ENCODE measurements at places on chromosomes 12 and 14.
A peak's percentile ranks its signal among the peaks of the same experiment; 100 is the strongest.

- no peak for DNase-seq
These were observed 49.2 kb downstream of the DUSP16 start for GRCh38 chr12:12513416-12514006.

DNA sequence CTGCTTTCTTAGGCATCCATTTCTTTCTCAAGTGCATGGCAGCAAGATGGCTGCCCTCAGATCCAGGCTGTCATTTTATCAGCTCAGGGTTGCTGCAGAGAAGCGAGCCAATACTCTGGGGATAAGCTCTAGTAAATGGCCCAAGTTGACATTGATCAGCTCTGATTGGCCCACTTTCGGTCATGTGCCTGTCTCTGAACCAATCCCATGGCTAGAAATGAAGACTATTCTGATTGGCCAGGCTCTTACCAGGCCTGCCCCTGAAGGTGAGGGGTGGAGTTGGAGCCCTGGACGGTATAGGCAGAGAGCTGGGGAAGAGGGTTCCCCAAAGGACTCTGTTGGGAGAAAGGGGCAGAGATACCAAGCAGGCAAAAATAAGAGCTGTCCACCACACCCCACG, 41.4 kb downstream of the MYO1H start:
- peak; percentile 4 for DNase-seq

- DNase-seq = no peak
These were observed 9.8 kb downstream of the FAM222A start for GRCh38 chr12:109723311-109723881.

GRCh38 chr14:64971943-64972791, at the start of gene RAB15:
Gene RAB15, minus strand, starts transcription at chr14:64972336. Its CDS starts 260 bp downstream, at chr14:64972076.
- DNase-seq = no peak

DNA sequence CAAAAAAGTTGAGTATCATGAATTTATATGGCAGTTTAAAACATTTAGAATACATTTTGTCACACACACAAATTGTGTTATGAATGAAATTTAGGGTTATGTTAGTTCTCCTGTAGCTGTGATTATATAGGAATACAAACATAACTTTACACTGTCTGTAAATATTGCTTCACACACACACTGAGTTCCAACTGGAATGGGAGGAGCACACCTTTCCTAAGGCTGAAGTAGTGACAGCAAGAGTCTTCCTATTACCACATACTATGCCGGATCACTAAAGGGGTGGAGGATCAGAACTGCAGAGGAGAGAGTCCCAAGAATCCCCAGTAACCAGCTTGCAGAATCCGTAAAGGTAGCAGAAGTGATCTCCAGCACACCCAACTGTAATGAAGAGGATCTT, 63.7 kb downstream of the DNAI7 start:
- DNase-seq = no peak

DNA sequence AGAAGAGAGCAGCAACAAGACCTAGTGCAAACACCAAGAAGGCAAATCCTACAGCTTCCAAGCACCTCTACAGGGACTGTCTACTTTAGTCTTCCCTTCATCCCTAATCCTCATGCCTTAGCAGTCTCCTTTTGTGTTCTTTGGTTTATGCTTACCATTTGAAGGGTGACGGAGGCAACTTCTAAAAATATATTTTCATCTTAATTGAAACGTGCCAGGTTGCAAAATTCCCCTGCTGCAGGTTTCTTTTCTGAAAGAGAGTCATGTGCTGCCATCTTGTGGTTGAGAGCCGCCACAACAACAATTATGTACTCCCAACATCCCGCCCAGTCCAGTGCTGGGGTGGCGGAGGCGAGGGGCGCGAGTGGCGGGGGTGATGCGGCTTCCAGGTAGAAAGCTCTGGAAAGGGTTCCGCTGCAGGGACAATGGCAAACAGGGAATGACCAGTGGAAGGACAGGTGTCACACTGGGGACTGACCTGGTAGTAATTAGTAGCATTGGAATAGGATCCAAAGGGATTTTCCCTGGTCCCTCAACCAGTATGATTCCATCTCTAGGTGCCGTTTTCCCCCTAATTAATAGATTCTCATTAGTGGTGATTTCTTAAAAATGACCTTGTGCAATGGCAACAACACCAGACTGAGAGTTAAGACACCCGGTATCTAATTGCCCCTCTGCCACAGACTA, 80.3 kb upstream of the GNG2 start:
- DNase-seq = peak; percentile 54

GRCh38 chr14:68913516-68913915, 65.6 kb downstream of the ACTN1 start:
- DNase-seq = no peak

- DNase-seq = no peak
These were observed 54.3 kb upstream of the FRMD6 start for GRCh38 chr14:51597261-51598001.

GRCh38 chr12:601976-602699, 61.1 kb downstream of the NINJ2 start:
- DNase-seq = no peak

DNA sequence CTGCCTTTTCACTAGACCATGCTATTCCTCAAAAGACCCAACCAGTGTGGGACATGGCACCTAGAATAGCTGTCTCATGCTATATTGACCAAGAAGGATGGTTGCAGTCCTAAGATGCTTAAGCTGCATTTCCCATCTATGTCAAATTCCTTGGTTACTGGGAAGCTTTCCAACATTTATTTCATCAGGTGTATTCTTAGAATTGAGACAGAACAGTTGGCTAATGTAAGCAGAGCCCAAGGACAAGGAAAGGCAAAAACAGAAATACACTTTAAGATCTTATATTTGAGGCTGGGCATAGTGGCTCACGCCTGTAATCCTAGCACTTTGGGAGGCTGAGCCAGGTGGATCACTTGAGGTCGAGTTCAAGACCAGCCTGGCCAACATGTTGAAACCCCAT, 24.7 kb downstream of the ARG2 start:
- no peak for DNase-seq

- no peak for DNase-seq
These were observed 32.8 kb downstream of the HVCN1 start for GRCh38 chr12:110656071-110656655.

- no peak for DNase-seq
These were observed 184.0 kb downstream of the SRGAP1 start for GRCh38 chr12:64028541-64028940.

DNA sequence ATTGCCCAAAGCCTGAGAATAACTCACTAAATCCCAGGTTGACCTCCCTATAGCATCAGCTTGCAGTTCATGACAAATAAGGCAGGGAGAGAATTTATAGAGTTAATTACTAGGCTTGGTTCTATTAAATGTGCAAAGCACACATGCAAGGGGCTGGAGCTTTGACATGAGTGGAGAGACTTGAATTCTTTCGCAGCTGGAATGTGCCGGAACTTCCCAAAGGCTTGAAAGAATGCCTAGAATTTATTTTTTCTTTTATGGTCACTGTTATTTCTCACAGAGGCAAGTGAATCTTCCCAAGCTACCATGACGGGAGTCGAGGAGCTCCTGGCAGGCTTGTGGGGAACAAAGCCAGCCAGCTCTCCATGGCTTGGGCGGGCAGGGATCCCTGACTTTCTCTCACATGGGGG, 95.5 kb upstream of the USP44 start:
- DNase-seq = no peak

DNA sequence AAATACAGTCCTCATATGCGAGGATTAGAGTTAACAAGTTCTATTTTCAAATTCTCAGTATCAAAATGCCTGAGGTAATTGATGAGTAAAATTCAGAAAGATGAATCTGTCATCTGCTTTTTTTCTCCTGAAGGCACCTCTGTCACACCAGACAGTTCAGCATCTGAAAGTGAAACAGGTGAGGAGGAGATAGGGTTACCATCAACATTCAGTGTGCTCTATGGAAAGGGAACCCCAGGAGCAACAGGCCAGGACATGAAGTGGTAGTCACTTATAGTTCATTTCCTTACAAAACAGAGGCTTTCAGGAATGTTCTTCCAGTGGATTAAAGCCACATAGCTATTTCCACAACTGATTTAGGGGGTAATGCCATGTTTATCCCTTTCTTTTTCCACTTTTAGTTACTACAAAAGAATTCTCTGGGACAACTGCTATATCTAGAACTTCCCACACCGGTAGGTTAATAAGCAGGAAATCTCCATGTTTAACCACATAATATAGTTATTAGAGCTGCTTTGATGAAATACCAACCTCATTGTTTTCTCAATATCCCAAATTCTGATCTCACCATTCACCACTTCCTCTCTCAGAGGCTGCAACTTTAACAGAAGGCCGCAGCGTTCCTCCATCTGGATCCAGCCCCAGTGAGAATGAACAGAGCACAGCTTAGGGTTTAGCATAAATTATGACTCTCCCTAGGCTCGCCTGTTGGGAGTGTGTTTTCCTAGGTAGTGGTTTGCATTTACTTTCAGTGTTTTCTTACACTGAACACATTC, 177.0 kb upstream of the CNTN1 start:
- DNase-seq = no peak

Data from LHCN-M2 (cell line).